ENCODE measurements at places on chromosomes 12 and 14.

DNA sequence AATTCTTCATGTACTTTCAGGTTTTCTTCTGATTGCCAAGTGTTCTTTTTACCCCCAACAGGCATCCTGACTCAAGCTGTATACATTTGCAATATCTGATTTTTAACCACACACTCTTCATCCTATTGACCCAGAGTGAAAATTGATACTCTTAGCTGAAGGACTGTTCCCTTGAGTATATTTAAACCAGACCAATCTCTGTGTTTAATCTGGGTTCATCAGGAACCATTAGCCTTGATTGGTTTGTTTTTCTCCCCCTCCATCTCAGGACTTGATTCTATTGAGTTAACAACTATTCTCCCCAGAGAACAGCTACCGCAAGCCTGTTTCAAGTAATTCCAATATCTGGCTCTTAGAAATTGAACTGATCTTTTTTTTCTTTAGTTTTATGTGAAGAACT lies 222.3 kb upstream of the NOVA1 start:
- no peak for DNase-seq

DNA sequence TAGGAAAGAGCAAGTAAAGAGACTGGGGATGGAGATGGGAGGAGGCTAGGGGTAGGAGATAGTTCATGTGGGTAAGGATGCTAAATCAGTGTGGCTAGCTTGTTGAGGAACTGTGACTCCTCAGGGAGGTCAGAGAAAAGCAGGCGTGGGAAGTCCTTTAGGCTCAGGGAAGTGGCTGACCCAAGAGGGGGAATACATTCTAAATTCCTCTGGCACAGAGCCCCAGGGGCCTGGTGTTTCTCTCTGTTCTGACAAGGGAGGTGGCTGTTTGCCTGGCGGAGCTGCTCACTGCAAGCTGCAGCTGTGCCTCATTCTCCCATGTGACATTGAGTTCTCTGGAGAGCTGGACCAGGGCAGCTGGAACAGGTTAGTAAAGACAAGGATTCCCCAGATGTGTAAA lies 152.2 kb upstream of the SLC38A2 start:
- no peak for DNase-seq

GRCh38 chr12:32889011-32889760 lies 7.4 kb downstream of the PKP2 start:
- DNase-seq, result no peak

DNA sequence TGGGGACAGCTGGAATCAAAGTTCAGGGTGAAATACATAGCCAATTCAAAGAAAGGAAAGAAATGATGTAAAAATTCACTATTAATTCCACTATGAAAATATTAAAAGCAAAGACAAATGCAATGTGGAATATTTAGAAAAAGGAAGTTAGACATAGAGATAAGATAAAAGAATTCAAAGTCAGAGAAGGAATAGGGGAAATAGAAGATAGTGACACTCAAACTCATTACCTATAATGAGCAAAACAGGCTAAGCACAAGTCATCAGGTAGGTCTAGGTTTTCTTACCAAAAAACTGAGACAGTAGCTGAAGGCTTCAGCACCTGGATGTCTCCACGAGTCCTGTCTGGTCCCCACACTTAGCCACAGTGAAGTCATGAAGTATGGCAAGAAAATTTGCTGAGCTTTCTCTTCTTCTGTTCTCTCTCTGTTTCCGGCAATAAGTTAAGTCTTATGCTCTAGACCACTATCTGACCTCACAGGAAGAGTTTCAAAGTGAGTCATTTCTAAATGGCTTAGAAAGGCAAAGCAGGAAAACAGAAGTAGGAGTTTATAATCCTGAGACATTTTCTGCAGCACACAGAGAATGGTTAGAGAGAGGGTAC lies at the start of gene C3AR1:
TSS of gene C3AR1 (minus strand) at position 369 of the 604 bp plus-strand sequence. CDS start 6,174 bp downstream, outside the sequence.
- DNase-seq, result no peak

DNA sequence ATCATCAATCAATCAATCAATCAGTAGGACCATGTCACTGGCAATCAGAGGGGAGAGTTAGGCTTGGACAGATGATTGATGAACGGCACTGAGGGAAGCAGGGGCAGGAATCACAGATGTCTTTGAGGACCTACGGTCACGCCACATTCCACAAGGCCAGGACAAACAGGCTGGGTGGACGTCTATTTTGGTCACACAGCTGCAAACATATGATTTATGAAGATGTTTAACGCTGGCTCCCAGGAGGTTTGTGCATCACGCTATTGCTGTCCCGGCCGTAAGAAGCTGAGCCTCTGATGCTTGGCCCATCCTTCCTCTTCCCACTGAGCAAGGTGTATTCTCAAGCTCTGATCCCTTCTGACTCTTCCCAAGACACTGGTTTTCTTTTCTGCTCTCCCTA lies 160.8 kb downstream of the FOXN3 start:
- no peak for DNase-seq

Data from NCI-H1048 (cell line).